ENCODE measurements at places on chromosomes 6 and 20.

DNA sequence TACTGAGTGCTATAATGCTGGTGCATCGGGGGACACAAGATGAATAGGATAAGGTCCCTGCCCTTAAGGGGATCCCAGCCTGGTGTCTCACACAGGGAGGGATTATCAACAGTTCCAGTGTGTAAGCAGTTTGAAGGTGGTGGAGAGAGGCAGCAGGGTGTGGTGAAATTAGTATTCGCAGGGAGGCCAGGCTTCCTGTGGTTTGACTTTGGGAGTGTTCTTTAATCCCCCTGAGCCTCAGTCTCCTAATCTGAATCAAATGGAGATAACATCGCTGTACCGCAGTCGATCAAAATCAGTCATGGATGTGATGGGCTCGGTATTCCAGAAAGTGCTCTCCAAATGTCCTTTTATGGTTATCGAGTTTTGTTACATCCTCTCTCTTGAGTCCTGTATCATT, 288.1 kb upstream of the SUPT3H start:
- no peak for DNase-seq

DNA sequence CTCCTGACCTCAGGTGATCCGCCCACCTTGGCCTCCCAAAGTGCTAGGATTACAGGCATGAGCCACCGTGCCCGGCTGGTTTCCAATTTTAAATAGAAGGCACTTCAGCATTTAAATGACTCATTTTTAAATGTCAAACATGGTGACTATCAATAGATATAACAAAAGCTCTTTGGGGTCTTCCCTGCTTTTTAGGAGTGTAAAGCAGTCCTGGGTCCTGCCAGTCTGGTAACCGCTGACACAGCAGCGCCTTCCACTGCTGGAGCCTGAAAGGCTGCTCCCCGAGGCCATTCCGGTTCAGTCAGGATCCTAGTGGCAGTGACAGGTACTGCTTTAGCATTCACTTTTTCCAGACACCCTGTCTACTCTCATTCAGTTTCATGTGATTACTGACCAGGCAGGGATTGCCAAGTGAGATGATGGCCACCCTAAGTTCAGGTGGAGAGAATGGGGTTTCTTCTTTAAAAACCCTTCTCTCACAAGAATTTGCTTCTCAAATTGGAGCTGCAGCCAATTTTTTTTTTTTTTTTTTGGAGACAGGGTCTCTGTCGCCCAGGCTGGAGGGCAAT, 5.1 kb downstream of the DIDO1 start:
- peak; percentile 70 for DNase-seq

DNA sequence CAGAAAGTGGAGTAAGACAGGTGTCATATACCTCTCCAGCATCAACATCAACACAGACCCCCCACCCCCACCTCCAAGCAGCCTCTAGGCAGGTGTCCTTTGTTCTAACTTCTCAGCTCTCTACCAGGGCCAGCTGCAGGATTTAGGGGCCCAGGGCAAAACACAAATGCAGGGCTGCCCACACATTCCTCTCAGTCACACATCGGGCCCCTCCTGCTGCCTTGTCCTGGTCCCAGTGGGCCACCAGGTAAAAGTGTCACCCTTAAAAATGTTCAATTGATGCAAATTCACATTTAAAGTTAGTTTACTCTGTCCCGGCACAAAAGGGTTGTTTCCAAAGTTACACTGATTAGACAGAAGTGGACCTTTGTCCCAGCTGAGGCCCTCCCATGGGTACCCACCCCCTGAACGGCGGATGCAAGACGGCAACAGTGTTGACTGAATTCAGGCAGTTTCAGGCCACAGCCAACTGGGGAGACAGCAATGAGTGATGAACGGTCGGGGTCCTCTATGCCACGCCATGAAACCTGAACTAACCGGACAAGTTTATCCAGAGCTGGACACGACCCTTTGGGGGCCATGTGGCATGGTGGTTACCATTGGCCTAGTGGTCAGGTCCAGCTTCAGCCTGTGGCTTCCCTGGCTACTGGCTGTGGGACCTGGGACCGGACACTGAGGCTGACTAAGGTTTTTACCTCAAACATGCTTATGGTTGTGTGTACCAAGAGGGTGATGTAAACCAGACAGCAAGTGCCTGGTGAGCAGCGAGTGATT, 52.2 kb upstream of the UNC93A start:
- no peak for DNase-seq

GRCh38 chr20:59747671-59748515, 143.6 kb downstream of the PHACTR3 start:
- DNase-seq: no peak

DNA sequence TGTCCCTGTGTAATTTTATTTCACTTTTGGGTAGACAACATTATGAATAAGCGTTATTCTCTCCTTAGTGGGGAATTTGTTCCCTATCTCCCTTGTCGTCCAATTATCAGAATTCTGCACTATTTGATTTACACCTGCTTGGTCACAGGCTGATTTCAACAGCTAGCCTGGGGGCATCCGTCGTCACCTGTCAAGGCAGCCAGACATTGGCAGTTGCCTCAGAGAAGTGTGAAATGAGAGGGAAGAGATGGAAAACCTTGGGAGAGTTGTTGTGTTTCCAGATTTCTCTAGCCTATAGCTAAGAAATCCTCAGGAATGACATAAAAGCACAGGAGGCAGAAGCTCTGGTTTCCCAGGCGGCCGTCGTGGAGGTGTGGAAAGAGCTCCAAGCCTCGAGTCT, 891 bp upstream of the GHRH start:
- no peak for DNase-seq

Data from endothelial cell (in vitro differentiated cells).